ENCODE measurements at places on chromosomes 3 and 15.

DNA sequence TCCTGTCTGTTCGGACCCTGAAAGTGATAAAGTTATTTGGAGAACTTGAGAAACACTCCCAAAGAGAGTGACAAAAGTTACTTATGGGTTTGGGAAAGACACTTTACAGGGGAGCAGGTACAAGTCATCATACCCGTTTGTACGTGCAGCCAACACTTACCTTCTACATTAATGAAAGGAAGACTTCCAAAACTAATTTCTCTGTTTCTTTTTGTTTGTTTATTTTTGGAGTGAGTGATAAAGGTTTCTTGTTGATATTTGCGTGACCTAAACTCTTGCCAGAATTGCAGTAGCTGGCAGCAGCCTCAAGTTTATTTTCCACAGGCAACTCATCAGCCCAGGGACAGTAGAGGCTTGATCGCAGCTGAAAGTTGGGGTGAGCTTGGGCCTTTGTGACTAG, 8.4 kb downstream of the ABHD2 start:
- DNase-seq, result no peak

DNA sequence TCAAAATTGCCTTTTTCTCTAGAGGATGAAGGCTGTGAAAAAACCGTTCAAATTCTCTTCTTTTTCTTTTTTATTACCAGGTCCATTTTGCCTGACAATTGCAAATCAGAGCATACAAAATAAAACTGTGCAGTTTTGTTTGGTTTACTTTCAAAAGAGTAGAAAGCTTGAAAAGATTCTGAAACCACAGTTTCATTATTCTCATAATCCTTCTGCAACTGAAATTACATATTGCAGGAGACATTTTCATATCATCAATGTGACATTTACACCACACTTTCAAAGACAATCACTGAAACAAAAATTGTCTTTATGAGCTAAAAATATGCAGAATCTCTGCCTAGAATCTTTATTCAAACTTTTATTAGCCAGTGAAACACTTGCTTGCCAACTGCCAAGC, 296.4 kb upstream of the TPRG1 start:
- DNase-seq, result no peak

DNA sequence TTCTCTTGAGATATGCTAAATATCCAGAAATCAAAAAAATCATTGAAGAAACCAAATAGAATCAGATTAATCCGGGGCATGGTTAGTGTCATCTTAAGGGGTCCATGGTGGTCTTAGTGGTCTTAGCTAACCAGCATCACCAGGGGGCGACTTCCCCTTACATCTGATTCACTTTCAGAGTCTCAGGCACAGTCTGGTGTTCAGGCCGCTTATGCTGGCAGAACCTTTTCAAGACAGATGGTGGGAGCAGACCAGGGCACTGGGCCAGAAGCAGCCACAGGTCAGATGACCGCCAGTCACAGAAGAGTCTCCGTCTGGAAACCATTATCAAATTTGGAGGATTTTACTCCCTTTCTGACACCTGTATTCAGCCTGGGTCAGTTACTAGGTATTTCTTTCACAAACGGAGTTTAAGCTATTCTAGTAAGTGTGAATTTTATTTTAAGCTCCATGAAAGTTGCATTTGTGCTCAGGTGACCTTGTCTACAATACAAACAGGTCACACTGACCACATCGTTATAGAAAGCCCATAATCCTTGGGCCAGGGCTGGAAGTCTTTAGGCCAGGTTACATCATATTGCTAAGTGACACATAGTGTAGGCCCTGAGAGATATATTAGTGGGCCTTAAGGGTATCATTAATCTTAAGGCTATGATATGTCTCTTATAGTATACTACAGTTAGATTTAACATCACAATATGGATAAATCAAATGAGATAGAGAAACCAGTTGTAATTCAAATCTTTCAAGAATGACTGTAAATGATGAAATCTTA, 365.5 kb downstream of the GBE1 start:
- no peak for DNase-seq

DNA sequence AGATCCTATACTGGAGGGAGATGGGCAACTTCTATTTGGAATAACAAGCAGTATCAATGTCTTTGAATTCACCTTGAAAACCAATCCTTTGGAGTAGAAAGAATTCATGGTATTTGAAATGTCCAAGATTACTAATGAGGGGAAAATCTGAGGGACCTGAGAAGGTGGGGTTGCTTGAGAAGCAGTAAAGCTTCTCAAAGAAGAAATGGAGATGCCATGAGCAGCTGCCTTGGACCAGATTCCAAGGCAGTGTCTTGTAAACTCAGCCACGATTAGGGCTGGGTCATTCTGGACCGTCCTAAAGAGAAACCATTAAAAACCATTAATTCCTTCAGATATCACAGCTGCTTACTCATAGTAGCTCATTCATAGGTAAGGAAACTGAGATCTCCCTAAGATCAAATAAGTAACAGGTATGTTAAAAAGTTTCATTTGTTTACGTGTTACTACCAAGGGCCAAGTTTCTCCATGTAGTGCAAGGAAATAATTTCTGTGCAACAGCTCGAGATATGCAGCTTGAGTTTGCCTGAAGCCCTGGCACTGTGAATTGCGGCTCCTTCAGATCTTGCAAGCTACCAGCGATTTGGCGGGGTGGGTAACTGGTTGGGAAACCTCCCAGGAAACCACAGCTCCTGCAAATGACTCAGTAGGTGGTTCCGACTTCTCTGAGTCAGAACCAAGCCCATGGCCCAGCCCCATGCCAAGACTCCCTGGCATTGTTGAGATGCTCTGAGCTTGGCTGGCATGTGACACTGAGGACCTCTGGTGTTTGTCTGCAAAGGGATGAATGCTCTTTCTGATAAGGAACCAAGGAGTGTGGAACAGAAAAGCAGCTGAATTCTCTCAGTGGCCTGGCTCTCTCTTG, 296.8 kb downstream of the RORA start:
- DNase-seq, result no peak

GRCh38 chr15:93932164-93932776, 299.1 kb upstream of the MCTP2 start:
- no peak for DNase-seq

DNA sequence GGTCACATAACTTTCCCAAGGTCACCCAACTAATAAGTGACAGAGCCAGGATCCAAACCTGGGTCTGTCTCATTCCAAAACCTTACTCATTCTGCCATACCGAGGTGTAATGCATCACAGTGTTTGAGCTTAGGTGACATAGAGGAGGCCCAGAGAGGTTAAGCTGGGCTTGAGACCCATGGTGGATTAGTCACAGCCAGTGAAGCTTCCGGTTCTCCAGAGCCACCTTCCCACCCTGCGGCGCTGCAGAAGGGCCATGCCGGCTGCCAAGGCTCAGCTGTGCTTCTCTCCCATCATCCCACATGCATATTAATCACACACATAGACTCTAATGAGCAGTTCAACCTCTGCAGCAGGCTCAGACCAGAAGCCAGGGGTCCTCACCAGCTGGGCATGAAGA, 42.2 kb downstream of the SPSB4 start:
- DNase-seq, result no peak

Measured in hematopoietic multipotent progenitor cell treated with erythropoietin and hydrocortisone succinate and interleukin-3 and kit ligand, for 17 days (in vitro differentiated cells).